ENCODE measurements at places on chromosomes 7 and 10.

GRCh38 chr10:104488439-104488832 is 134.8 kb downstream of the CFAP58 start:
- no peak for DNase-seq

GRCh38 chr7:20170633-20171032 is 46.6 kb downstream of the MACC1 start:
- no peak for DNase-seq

- no peak for DNase-seq
Measured at GRCh38 chr7:43636093-43636492, 53.2 kb downstream of the STK17A start.

- no peak for DNase-seq
Measured at GRCh38 chr10:184911-185310, 49.7 kb downstream of the ZMYND11 start.

- DNase-seq = no peak
Measured at GRCh38 chr10:28840971-28841370, 163.7 kb downstream of the BAMBI start.

GRCh38 chr7:133258174-133258573 is 5.3 kb downstream of the EXOC4 start:
- DNase-seq = no peak

- DNase-seq = no peak
Measured at GRCh38 chr10:4131407-4132215, 346.6 kb upstream of the KLF6 start.

- no peak for DNase-seq
Measured at GRCh38 chr7:27680610-27681009, 17.9 kb upstream of the HIBADH start.

GRCh38 chr7:130987092-130987491 is 253.1 kb upstream of the KLF14 start:
- DNase-seq = no peak

GRCh38 chr10:34862892-34863291 is 47.8 kb upstream of the PARD3 start:
- no peak for DNase-seq

All from stimulated activated CD4-positive, alpha-beta T cell treated with anti-CD3 and anti-CD28 coated beads, Interleukin-4, amount 100 ng/mL, for 4 hours (primary cell).